B cell (primary cell): ENCODE measurements at places on chromosomes 13 and 19. TPM values are rescaled to one million over a fixed set of nuclear protein-coding genes. Genes with fewer than 3 reads are reported as not detected.
A peak's percentile ranks its signal among the peaks of the same experiment; 100 is the strongest.

- no peak for DNase-seq
Observed at GRCh38 chr13:45280011-45280410, 61.0 kb downstream of the TPT1 start.

- DNase-seq, result no peak
Observed at GRCh38 chr13:44713788-44714469, 137.8 kb upstream of the TSC22D1 start.

GRCh38 chr13:107020393-107020792 lies 452.5 kb upstream of the ARGLU1 start:
- DNase-seq, result no peak

GRCh38 chr13:51630288-51630615 lies 46.0 kb downstream of the WDFY2 start:
- no peak for DNase-seq

GRCh38 chr13:60716313-60716712 lies 319.3 kb downstream of the TDRD3 start:
- DNase-seq, result no peak

DNA sequence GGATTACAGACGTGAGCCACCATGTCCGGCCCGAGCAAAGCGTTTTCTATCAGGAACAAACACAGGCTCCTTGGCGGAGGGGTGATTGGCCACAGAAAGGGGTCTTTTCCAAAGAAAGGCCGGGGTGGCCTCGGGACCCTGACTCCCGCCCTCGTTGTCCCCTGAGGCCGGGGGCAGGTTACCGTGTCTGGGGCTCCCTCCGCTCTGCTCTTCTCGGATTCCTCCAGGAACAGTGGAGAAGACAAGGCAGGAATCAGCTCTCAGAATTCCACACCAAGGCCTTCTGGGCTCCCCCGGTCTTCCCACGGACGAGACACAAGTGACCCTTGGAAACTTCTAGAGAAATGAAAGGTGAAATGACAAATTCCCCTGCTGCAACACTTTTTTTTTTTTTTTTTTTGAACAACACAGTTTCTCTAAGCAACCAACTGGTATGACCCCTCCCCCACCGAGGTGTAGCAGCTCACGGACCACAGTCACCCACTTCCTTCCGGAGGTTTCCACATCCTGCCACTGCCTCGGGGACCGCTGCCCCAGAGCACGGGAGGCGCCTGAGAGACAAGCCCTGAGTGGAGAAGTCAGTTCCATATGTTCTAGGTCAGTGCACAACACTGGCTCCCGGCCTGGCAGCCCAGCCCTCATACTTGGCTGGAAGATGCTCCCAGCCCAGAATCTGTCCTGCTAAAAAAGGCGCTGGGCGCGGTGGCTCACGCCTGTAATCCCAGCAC lies 11.0 kb downstream of the MOB3A start:
- peak; percentile 97 for DNase-seq

DNA sequence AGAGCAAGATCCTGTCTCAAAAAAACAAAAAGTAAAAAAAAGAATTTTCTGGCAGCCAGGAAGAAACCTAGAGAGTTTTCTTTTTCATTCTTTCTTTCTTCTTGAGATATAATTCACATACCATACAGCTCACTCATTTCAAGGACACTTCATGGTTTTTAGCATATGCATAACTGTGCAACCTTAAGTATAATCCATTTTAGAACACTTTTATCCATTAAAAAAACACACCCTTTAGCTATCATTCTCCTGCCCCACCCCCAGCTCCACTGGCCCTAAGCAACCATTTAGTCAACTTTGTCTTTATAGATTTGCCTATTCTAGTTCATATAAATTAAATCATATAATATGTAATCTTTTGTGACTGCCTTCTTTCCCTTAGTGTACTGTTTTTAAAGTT lies 8.1 kb upstream of the IPO5 start:
- no peak for DNase-seq

DNA sequence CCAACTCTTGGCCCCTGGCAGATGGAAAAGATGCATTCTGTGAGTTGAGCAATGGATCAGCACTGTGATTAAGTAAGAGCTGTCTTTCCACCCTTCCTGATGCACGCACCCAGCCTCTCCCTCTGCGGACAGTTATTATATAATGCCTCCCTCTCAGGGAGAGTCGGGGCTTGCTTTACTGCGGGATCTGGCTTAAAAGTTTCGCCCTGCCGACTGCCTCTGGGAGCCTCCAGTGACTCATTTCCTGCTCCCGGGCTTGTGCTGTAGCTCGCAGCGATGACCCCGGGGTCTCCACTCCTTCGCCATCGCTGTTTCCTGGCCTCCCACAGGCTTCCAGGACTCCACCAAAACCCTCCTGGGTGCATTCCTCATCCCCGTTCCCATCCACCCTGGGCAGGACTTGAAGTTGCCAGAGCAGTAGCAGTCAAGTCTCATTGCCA lies 107.4 kb upstream of the SLC7A1 start:
- DNase-seq, result no peak

DNA sequence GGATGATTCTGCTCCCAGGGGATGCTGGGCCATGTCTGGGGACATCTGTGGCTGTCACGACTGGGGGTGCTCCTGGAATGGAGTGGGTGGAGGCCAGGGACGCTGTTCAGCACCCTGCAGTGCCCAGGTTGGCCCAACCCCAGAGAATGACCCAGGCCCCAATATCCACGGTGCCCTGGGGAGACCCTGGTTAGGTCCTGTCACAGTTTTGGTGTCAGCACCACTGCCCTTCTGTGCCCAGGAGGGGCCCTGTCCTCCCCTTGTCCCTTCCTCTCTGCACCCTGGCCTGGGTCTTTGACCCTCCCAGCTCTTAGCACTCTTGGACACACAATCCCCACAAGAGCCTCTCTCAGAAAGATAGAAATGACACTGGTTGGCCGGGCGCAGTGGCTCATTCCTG lies 85.3 kb downstream of the GADD45B start:
- no peak for DNase-seq

GRCh38 chr19:19751846-19752245 lies 18.9 kb upstream of the ZNF14 start:
- peak; percentile 6 for DNase-seq

DNA sequence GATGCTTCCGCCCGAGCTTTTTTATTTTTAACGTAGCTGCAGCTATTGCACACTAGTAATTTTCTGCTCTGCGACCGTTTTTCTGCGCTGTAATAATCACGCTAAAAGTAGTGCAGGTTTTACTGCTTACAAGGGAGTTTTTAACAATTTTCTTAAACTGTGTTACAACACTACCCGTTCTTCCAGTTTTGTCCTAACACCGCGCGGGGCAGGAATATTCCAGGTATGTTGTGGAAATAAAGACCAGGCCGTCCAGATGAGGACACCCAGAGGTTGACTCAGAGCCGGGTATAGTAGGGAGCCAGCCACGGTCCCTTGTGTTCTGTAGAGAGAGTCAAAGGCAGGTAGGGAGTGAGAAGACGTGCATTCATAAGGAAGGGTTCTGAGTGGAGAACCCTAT lies 21.7 kb downstream of the ZNF274 start:
- no peak for DNase-seq

DNA sequence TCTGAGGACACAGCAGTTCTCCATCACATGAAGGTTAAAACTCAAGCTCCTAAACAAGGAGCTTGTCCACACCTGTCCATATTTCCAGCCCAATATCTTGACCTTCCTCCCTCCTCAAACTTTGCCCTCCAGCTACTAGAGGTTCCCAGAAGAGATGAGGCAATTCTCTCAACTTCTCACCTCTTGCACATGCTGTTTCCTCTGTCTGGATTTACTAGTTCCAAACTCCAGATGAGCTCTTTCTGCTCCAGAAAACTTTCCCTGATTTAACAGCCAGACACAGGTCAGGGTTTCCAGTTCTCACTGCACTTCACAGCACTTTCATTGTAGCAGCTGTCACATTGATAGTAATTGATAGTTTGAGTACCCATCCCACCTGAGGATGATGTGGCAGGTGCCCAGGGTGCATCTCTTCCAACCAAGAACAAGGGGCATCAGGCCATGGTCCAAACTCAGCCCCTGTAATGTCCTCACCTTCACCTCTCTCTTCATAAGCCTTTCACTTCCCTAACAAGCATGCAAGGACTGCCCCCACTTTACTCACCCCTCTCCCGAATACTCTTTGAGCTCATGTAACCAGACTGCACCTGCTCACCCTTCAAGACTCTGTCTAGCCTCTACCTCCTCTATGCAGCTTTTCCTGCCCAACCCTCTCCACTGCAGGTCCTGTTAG lies 3.0 kb upstream of the WDFY2 start:
- no peak for DNase-seq

DNA sequence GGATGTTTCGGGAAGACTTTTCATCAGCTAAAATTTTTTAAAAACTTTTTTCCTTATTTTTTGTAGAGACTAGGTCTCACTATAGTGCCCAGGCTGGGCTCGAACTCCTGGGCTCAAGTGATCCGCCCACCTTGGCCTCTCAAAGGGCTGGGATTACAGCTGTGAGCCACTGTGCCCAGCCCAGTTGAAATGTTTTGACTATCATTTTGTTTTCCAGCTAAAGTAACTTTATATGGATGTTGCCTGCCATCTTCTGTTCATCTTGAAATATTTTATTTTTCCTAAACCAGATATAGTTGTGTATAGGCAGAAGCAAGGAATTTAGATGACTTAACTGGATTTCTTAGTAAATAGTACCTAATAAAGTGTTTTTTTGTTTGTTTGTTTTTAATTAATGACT lies 7.0 kb downstream of the CAB39L start:
- DNase-seq, result no peak

GRCh38 chr13:59304596-59304995 lies 859.1 kb downstream of the DIAPH3 start:
- DNase-seq, result no peak

DNA sequence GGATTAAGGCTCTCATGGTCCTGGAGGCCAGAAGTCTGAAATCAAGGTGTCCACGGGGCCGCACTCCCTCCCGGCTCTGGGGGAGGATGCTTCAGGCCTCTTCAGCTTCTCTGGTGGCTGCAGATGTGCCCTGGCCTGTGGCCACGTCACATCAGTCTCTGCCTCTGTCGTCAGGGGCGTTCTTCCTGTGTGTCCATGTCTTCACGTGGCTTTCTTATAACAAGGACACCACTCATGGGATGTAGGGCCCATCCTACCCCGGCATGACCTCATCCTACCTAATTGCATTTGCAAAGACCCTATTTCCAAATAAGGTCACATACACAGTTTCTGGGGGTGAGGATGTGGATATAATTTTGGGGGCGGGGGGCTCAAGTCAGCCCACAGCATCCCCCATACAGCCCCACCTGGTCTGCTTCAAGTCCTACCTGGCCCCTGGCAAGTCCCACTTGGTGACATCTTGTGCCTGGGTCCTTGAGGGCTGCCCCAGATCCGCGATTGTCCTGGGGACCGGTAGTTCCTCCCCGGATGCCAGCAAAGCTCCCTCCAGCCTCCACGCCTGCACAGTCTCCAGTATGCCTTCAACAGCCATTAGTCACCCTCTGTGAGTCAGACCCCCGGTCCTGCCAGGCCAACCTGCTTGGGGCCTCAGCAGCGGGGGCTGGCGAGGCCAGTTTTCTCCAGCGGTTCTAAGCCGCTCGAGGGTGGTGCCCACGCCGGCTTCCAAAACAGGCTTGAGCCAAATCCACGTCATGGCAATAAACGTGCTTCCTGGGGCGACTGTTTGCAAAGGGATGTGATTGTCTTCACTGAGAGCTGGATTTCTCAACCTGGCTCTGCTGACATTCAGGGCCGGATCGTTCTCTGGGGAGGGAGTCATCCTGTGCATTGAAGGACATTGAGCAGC lies 32.2 kb downstream of the MYO9B start:
- peak; percentile 35 for DNase-seq

GRCh38 chr19:46346821-46347571 lies at the start of gene PPP5C:
Gene PPP5C, plus strand, starts transcription at chr19:46347087. Its CDS starts 10 bp downstream, at chr19:46347097.
- peak; percentile 92 for DNase-seq

- DNase-seq, result no peak
Observed at GRCh38 chr19:5079071-5079774, 110.3 kb downstream of the KDM4B start.

DNA sequence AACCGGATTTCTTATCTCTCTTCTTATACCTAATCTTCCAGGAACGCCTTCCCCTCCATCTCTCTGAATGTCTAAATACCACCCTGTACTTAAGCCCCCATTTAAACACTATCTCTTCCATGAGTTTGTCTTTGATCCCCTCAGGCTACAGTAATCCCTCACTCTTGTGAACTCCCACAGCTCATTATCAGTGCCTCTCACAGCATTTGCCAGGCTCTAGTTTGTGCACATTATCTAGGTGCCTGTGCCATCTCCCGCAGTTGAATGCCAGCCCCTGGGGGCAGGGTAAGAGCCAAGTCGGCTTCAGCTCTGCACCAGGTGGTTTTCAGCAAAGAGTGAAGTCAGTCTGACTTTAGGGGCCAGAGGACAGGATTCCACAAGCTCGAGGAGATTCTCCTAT lies 71.4 kb downstream of the FREM2 start:
- no peak for DNase-seq

- peak; percentile 60 for DNase-seq
Observed at GRCh38 chr13:46172531-46172991, 9.4 kb downstream of the LCP1 start.

DNA sequence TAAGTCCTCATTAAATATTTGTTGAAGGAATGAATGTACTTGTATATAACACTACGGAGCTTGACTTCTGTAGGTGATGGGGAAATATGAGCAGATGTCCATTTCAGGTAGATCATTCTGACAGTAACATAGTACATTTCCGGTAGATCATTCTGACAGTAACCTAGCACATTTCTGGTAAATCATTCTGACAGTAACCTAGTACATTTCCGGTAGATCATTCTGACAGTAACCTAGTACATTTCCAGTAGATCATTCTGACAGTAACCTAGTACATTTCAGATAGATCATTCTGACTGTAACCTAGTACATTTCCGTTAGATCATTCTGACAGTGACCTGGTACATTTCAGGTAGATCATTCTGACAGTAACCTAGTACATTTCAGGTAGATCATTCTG lies 2.5 kb downstream of the PHF11 start:
- no peak for DNase-seq

- DNase-seq, result peak; percentile 78
Observed at GRCh38 chr19:44988896-44989556, 12.2 kb upstream of the RELB start.

GRCh38 chr19:30324982-30325381 lies 47.2 kb upstream of the ZNF536 start:
- no peak for DNase-seq

- no peak for DNase-seq
Observed at GRCh38 chr19:595326-596262, 5.9 kb downstream of the HCN2 start.

The IL11 gene
- 0.13 TPM in 1 of 2 replicates, not detected in the other for polyA plus RNA-seq

The DACH1 gene
- not detected in 2 replicates for polyA plus RNA-seq

The CEBPA gene
- polyA plus RNA-seq, result 1.2 and 2.6 TPM in 2 replicates

The CALR3 gene
- not detected in 2 replicates for polyA plus RNA-seq

The PLIN4 gene
- 0.04 TPM in 2 replicates for polyA plus RNA-seq

The PLIN5 gene
- 0.27 and 0.56 TPM in 2 replicates for polyA plus RNA-seq

The UNC13A gene
- 0.03 TPM in 1 of 2 replicates, not detected in the other for polyA plus RNA-seq

The JAK3 gene
- polyA plus RNA-seq, result 78.6 and 102 TPM in 2 replicates

The ZNF729 gene
- polyA plus RNA-seq, result not detected in 2 replicates

The HTR2A gene
- polyA plus RNA-seq, result not detected in 2 replicates

The ZNF560 gene
- not detected in 2 replicates for polyA plus RNA-seq

The ZNF223 gene
- polyA plus RNA-seq, result 2.9 and 7.1 TPM in 2 replicates

The KLK7 gene
- polyA plus RNA-seq, result not detected in 2 replicates
